ENCODE measurements at places on chromosomes 3 and 15.
A peak's percentile ranks its signal among the peaks of the same experiment; 100 is the strongest.

DNA sequence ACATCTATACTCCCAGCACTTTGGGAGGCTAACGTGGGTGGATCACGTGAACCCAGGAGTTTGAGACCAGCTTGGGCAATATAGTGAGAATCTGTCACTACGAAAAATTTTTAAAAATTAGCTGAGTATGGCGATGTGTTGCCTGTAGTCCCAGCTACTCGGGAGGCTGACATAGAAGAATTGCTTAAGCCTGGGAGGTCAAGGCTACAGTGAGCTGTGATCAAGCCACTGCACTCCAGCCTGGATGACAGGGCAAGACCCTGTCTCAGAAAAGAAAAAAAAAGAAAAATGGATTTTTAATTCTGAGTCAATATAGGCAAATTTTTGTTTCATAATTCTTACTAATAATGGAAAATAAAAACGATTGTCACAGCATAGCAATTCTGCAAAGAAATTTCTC lies 13.3 kb downstream of the C3orf49 start:
- no peak for ATAC-seq

DNA sequence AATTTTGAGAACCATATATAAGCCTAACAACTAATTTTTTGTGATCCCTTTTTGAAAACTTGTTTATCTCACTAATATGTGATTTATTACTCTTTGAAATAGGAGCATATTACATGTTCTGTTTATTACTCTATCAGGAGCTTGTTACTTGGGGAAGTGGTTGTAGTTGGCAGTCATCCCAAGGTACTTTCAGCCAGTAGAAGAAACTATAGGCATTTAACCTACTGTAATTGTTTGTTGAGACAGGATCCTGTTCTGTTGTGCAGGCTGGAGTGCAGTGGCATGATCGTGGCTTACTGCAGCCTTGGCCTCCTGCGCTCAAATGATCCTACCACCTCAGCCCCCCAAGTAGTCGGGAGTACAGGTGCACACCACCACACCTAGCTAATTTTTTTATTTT lies 195.6 kb downstream of the TCF12 start:
- ATAC-seq = no peak

DNA sequence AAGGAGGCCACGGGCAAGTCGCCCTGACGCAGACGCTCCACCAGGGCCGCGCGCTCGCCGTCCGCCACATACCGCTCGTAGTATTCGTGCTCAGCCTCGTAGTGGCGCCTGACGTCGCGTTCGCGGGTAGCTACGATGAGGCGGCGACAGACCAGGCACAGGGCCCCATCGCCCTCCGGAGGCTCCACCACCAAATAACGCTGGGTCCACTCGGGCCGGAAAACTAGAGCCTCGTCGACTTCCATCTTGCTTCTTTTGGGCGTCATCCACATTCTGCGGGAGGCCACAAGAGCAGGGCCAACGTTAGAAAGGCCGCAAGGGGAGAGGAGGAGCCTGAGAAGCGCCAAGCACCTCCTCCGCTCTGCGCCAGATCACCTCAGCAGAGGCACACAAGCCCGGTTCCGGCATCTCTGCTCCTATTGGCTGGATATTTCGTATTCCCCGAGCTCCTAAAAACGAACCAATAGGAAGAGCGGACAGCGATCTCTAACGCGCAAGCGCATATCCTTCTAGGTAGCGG lies at the start of gene EPM2AIP1:
Gene EPM2AIP1 (minus strand): TSS at position 326 of the 520 bp plus-strand sequence. CDS start 54 bp downstream, at position 272.
- ATAC-seq = peak; percentile 92

DNA sequence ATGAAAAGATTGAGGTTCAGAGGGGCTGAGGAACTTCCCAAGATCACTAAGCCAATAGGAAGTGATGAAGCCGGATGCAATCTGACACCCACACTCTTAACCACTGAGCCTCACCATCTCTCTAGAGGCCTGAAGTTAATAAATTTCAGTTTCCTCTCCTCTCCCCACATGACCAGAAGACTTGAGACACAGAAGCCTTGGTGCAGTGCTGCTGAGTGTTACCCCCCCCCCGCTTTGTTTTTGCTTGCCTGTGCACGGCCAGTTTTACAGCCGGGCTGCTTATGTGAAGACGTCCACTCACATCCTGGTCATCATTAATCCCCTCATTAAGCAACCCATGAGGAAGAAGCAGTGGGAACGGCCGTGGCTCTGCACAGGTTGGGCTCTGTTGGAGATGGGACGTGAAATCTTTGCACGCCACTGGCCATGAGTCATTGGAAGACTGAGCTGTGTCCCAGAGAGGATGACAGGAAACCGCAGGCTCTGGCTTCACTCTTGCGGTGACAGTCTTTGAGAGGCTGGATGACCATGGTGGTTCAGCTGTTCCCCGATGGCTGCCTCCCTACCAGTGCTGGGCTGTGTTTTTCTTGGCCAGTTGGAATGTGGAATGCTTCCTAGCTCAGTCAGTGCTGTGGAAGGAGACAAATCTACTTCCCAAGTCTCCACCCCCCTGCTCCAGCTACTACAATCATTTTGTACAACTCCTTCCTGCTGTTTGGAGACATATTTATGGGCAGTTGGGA lies 232.6 kb upstream of the LRTM1 start:
- no peak for ATAC-seq

- ATAC-seq = no peak
These were observed 19.5 kb downstream of the EIF4E3 start for GRCh38 chr3:71705681-71706080.

GRCh38 chr15:101063212-101063611 lies 144.1 kb downstream of the LRRK1 start:
- no peak for ATAC-seq

DNA sequence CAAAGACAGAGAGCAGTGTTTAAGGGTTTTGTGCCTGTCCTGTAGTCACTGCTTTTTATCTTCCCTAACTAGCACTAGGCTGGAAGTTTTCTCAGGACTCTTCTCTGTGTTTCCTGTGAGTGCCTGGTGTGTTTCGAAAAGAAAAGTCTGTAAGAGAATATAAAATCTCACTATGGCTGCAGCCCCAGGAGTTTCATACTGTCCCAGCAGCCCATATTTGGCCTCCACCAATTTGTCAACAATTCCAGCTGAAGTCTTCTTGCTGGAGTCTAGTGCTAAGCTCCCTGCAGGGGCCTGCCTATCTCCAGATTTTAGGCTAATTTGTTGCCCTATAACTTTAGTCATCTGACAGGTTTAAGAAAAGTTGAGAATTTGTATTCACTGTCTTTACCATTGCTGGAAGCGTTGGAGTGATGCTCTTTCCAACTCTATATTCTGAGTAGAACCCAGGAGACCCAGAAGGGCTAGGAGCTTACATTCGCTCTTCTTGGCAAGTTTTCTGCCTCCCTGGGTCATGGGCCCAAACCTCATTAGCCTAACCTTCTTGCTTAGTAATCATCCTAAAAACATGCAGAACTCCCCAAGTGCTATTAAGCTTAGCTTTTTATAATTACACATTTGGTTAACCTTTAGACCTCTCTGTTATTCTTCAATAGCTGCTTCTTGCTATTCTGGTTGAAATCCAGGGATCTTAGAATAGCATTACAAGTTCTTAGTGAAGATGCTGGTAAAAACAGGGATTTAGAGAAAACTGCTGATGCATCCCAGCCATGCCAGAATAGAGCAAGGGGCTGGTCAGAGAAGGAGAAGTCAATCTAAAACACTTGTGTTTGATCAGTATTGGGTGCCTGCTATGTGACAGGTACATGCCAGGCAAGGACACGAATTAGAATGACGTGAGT lies 283.1 kb downstream of the NEK10 start:
- ATAC-seq = no peak

GRCh38 chr3:171021377-171021776 lies 5.1 kb downstream of the SLC2A2 start:
- no peak for ATAC-seq

DNA sequence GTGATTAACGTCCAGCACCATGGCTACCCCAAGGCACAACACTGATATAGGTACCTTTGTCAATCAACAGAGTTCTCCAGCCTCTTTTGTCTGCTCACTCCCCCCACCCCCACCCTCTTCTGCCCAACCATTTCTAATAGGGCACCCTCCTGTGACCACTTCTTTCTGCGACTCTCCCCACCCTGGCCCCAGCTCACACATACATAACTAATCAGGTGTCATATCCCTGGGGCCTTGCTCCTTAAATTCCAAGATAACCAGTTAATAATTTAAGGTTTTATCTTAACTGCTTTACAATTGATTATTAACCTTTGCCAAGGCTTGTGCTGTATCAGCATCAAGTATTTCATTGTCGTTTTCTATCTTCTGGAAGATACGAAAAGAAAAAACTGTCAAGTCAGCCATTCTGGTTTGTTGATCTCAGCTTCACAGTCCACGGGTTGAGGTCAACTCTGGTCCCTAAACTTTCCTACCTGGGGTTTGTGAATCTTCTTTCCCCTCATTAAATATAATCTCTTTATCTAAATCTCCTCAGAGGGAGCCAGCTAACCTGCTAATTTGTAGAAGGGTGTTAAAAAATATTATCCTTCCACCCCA lies 27.3 kb upstream of the SLC28A2 start:
- ATAC-seq = no peak

DNA sequence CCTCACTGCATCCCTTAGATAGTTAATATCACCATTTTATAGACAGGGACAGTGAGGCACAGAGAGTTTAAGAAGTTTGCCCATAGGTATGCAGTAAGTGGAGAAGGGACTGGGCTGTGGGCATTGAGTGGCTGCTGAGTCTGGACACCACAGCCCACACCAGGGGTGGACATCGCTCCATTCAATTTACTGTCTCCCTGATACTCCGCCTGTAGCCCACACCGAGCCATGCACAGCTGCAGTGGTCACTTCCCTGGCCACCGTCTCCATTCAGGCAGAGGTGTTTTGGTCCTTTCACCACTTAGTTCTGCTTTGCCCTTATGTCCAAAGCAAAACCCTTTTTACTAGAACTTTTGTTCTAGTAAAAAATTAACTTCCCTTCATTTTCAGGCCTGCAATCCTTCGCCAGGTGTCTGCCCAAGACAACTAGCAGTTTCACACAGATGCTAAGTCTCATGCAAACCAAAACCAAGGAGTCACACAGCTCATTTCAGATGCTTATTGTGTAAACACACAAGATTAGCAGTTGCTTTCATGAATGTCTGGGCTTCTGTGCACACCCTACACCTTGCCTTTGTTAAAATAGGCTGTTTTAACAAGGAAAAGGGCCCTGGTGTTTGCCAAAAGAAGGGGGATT lies 30.1 kb downstream of the ZNF35 start:
- no peak for ATAC-seq

GRCh38 chr3:170204509-170204908 lies 17.7 kb upstream of the PRKCI start:
- ATAC-seq = no peak

DNA sequence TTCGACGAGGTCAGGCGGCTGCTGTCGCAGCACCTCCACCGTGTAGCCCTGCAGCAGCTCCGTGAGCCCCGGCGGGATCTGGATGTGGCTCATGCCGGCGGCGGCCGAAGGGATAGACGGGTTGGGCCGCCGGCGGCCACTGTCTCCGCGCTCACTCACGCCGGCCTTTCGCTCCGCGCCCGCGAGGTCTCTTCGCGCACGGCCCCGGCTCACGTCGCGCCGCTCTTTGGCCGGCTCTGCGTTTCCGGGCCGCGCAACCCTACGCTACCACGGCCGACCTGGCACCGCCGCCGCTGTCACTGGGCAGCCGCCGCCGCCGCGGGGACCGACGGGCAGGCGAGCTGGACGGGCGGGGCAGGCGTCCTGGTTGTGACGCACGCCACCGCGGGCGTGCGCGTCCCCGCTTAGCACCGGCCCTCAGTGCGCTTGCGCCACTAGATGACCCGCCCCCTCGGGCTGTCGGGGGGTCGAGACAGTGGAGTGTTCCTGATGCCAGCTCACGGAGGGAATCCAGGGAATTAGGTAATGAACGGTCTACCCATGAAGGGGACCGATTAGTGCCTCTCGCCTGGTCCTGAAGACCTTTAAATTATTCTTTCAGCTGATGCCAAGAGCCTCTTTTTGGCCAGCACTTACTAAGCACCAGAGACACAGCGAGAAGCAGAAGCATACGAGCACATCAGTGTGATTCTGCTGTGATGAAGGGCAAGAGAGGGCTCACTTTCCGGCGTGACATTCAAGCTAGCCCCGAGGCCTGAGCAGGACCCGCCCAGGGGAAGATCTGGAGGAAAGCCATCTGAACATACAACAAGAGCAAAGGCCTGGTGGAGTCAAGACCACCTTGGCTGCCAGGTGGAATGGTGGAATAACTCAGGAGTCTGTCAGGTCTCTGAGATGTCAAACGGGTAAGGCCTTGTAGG lies at the start of gene PRKAR2A:
Gene PRKAR2A (minus strand): TSS at position 371 of the 920 bp plus-strand sequence. CDS start 278 bp downstream, at position 93.
- ATAC-seq = peak; percentile 86

DNA sequence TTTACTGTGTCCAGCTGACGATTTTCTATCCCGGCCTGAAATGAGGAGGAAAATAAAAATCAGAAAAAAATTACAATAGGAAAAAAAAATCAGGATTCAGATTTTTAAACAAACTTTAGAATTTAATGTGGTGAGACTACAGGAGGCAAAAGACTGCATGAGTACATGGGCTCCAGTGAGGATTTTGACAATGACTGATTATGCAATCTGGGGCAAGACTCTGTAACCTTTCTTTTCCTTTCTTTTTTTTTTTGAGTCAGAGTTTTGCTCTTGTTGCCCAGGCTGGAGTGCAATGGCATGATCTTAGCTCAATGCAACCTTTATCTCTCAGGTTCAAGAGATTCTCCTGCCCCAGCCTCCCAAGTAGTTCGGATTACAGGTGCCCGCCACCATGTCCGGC lies 29.9 kb downstream of the SPG11 start:
- no peak for ATAC-seq

DNA sequence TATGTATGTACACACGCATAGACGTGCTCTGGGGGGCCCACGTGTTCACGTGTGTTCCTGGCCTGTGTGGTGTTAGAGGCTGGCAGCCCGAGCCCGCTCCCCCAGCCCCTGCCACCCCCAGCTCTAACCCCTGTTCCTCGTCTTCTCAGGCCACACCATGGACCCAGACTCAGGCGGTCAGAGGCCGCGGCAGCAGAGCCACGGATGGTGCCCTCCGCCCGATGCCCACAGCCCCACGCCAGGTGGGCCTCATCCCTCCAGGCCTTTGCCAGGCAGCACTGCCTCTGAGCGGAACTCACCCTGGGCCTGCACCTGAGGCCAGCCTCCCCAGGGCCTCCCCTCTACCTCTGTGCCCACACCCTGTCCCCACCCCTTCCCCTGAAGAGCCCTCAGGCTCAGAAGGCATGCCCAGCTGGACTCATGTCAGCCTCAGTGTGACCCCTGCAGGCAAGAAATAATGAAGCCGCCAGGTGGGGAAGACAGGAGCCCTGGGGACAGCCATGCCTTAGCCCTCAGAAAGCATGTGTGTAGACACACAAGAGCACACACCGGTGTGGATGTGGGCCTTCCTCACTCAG lies 16.4 kb upstream of the GNAT1 start:
- ATAC-seq = no peak
